NCI-H524 treated with DMSO at 0.1 percent for 48 hours (cell line): ENCODE measurements at places on chromosomes 6 and 20.
A peak's percentile ranks its signal among the peaks of the same experiment; 100 is the strongest.

- no peak for DNase-seq
These were observed 1.4 kb downstream of the MC3R start for GRCh38 chr20:56249956-56250355.

- DNase-seq, result no peak
These were observed 417.4 kb downstream of the KHDRBS2 start for GRCh38 chr6:61868507-61869080.

DNA sequence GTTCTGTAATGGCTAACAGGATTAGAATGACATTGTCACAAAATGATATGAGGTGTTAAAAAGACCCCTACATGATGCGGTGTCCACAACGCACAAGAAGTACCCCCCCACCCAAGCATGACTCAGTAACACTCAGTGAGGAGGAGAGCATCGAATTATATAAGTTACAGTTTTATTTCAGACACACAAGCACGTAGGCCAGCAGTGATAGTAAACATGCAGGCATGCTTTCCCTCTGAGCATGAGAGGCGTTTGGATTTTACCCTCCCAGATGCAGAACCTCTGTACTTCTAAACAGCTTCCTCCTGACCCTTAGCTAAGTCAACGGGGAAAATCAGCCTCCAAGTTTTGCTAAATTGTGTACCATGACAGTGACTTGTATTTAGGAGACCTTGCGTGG, 23.9 kb downstream of the GNAS start:
- DNase-seq, result no peak

DNA sequence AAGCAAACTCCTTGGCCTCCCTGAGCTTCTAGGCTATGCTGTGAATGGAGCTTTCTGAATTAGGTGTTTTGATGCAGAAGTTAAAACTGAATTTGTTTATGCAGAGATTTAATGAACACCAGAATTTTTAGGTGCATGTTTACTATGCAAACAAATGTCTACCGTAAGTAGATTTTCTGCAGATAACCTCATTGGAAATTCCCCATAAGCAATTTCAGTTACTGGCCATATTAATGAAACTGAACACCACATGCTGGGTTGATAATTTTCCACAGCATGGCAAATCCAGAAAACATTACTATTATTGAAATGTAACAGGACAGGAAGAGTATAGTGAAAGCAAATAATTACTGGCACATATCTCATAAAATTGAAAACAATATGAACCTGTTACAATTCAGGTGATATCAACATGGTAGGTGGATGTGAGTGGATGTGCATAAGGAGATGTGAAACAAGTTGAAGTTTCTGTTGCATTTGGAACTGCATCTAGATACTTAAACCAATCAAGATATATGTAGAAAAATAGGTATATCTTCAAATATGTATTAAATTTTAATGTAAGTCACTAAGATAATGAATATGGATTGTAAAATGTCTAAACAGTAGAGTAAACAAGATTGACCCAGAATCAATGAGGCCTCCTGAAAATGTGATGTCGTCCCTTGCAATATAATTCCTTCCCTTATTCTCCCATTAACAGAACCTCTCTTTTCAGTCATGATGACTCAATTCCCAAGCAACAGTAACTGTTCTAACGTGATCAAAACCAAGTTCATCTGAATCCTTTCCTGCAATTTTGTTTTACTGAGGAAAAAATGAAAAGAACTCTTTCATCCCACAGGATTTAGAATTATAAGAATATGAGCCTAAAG, 11.0 kb downstream of the PTCHD4 start:
- no peak for DNase-seq

GRCh38 chr6:139627091-139627490, 252.6 kb upstream of the CITED2 start:
- DNase-seq, result no peak

GRCh38 chr6:90918361-90918760, 331.5 kb upstream of the MAP3K7 start:
- no peak for DNase-seq

- peak; percentile 62 for DNase-seq
These were observed 176.4 kb downstream of the ARID1B start for GRCh38 chr6:156953479-156954146.

DNA sequence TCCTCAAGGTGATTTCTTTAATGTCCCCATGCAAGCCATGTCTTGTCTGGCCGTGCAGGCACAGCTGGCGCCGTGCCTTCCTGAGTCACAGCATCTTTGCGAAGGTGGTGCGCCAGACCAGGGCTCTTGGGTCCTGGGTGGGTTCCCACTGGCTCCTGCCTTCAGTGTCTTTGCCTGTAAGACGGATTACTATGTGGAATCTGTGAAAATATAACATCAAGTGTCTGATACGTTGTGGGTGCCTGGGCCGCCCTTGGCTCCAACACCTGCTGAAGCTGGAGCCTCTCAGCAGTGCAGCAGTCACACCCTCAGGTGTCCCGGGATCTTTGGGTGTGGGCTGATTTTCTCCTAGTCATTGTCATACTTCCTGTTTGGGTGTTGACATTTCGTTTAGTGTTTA, 3.2 kb downstream of the OSBPL2 start:
- no peak for DNase-seq

GRCh38 chr20:57619051-57619831, 985 bp downstream of the ZBP1 start:
- DNase-seq, result no peak

GRCh38 chr6:163182696-163183095, 231.8 kb upstream of the QKI start:
- DNase-seq, result no peak

DNA sequence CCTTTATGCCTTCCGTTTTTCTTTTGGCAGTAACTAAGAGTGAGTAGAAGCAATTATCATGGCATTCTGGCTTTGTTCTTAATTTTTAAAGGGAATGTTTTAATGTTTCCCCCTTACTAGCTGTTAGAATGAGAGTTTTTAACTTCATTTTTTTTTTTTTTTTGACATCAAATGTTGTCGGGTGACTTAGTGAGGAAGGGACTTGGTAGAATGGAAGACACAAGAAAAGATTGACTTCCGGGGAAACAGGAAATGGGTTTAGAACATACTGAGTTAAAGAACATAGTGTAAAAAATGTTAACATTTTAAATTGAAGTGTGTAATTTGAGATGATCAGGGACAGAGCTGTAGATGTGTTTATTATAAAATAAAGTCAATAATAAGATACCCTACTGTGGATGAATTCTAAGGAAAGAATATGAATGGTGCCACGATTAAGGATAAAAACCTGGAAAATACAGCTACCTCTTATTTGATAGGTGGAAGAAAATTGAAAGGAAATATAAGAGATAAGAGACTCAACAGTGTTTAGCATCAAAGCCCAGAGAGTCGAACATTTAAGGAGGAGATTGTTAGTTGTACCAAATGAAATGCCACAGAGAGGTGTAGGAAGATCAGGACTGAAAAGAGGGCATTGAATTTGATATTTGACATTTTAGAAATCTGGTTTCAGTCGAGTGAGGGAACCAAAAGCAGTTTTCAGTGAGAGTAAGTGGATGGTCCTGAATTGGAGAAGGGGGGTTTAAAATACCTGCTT, 9.4 kb downstream of the HSF2 start:
- DNase-seq, result no peak

- DNase-seq, result no peak
These were observed 47.2 kb downstream of the PLAGL2 start for GRCh38 chr20:32160341-32160740.

- no peak for DNase-seq
These were observed 11.2 kb downstream of the SLC22A1 start for GRCh38 chr6:160132776-160133338.

- no peak for DNase-seq
These were observed 694.9 kb downstream of the PRKN start for GRCh38 chr6:162032620-162033019.

DNA sequence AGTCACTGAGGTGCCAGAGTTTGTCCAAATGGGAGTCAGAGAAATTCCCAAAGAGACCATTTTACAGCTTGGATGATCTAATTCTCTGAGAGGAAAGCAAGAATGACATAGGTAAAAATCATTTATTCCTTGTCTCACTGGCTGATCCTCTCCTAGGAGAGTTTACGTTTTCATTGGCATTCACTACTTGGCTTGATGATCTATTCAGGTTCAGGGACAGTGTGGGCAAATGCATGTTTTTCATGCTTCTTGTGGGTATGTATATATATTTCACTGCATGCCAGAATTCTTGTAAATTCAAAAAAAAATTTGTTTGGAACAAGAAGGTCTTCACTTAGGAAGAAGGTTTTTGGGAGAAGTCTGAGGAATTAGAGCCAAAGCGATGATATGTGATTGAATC, 403.4 kb upstream of the JAG1 start:
- no peak for DNase-seq

DNA sequence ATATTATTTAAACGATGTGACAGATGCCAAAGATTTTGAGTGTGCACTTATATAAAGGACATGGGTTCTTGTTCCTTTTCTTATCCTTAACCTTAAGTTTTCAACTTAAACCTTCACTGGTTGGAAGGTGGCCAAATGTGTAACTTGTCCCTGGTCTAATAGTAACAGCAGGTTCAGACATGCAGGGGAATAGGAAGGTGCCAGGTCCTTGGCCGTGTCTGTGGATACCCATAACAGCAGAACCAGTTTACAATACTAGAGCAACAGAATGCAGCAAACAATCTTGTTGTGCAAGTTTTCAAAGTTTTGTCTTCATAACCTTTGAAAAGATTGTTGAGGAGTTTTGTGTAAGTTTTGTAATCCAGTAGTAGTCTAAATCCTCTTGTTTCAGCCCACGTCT, 4.4 kb downstream of the MYB start:
- DNase-seq, result no peak

- no peak for DNase-seq
These were observed 26.3 kb upstream of the TFB1M start for GRCh38 chr6:155340464-155341129.
